ENCODE measurements at places on chromosomes 2 and 18.

GRCh38 chr2:119788752-119789151 is 29.0 kb downstream of the PTPN4 start:
- no peak for DNase-seq

GRCh38 chr2:239393388-239393940 is 7.4 kb downstream of the HDAC4 start:
- no peak for DNase-seq

GRCh38 chr2:175167076-175167791 is 769 bp downstream of the ATF2 start:
- DNase-seq = no peak

DNA sequence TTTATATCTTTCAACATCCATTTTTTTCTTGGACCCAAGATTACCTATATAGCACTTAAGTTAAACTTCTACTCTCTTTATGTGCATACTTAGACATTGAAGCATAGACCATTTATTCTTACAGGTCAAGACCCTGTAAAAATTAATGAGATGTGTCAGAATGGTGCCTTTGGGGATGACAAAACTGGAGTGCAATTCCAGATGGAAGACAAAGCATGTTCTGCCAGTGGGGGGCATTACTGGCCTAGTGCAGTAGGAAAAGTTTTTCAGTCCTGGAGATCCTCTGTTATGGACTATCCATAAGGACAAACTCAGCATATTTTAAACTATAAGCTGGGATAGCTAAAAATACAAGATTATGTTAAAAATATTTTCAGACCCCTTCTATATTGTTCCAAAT is 57.8 kb upstream of the MMADHC start:
- DNase-seq = no peak

DNA sequence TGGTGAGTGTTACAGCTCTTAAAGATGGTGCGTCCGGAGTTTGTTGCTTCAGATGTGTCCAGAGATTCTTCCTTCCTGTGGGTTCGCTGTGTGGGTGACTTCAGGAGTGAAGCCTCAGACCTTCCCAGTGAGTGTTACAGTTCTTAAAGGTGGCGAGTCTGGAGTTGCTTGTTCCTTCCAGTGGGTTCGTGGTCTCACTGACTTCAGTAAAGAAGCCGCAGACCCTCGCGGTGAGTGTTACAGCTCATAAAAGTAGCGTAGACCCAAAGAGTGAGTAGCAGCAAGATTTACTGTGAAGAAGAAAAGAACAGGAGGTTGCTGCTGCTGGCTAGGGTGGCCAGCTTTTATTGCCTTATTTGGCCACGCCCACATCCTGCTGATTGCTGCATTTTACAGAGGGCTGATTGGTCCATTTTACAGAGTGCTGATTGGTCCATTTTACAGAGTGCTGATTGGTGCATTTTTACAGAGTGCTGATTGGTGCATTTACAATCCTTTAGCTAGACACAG is 34.0 kb upstream of the SPTBN1 start:
- DNase-seq = no peak

DNA sequence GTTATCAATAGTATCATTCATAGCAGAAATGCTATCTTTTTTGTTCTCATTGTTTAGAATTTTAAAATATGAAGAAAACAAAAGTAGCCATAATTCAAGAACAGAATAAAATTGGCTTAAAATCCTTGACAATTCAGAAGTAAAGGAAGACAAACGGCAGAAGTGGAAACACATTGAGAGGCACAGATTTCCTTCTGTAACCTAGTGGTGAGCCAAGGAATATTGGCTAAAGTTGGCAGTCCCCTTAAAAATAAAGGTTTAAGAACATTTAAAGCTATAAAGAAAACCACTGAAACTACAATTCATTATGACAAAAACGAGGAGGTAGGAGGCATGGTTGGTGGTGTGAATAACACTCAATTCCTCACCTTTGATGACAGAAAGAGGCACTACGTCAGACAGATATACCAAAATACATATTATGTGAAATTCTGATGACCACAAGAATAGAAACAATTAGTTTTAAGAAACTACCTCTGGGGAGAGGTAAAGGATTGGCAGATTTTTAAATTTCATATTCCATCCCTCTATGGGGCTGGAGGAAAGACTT is 42.3 kb downstream of the SFT2D3 start:
- DNase-seq = no peak

DNA sequence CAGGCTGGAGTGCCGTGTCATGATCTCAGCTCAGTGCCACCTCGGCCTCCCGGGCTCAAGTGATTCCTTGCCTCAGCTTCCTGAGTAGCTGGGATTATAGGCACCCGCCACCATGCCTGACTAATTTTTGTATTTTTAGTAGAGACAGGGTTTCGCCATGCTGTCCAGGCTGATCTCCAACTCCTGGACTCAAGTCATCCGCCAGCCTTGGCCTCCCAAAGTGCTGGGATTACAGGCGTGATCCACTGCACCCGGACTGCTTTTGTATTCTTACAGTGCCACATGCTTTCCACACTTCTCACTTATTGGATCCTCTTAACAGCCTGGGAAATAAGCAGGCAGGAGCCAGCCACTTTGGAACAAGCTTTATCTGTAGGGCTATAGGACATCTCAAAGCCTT is 25.3 kb upstream of the BCL2L11 start:
- no peak for DNase-seq

DNA sequence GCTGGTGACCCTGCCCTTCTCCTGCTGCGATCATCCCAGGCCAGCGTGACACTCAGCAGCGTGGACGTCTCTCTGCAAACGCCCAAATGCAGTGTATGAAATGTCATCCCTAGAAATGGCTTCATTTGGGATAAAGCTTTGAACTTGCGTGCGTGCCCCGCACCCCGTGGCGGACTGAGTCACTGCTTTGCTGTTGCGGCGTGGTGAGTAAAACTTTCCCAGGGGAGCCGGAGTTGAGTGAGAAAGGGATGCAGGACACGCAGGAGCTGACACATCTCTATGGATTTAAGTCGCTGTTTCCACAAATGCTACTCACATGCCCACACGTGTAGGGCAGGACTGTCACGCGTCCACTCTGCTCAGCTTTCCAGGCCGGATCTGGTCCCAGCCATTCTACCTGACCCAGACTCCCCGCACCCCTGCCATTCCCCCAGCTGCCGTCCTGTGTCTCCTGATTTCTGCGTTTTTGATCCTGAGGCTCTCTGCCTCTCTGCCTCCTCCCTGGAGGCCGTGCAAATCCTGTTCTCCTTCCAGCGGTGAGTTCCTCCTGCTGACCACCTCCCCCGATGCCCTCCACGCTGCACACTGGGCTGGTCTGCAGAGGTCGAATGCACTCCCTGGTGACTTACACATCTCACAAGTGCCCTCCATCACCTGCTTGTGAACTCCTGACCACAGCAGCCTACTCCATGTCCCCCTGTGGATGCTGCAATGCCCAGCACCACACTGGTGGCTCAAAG is 88.9 kb downstream of the MBP start:
- no peak for DNase-seq

DNA sequence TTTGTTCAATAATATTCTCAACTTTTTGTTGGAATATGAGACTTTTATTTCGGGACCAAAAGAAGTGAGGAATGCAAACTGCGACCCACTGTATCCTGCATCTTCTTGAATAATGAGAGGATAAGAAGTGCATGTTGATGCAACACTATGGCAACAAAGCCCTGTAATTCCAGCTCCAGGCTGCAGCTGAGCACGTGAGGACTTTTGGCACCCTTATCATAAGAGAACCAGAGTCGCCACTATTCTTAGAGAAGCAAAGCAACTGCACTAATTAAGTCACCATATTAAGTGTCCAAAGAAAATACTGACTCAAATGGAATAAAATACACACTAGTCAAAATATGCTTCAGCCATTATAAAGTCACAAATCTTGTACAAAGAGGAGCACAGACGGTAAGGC is 65.8 kb downstream of the FAM210A start:
- no peak for DNase-seq

- no peak for DNase-seq
Observed at GRCh38 chr18:28019425-28020108, 157.4 kb downstream of the CDH2 start.

DNA sequence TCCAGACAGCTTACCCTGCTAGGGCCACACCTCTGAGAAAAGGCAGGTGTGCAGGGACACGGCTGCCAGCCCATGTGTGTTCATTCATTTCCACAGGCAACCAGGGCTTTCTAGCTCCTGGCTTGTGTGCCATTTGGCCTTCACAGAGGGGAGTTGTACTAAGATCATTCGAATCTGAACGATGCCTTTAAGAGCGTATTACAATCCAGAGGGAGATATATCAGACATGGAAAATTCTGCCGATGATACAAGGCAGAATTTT is 64.2 kb upstream of the OTOF start:
- DNase-seq = no peak

DNA sequence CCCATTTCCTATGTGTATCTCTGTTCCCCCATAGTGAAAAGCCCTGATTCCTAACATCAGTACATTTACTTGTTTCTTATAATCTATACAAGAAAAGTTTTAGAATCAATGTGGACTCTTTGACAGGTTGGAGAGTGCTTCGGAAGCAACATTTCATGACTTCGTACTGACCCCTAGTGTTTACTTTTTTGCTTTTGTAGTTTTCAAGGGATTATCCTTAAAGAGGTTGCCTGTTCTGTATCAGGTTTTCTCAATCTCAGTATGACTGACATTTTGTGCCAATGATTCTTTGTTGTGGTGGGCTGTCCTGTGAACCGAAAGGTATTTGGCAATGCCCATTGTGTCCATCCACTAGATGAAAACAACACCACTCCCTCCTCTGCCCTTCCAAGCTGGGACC is 43.3 kb upstream of the SERPINB2 start:
- no peak for DNase-seq

GRCh38 chr18:26405190-26405801 is 143.1 kb downstream of the KCTD1 start:
- DNase-seq = no peak

DNA sequence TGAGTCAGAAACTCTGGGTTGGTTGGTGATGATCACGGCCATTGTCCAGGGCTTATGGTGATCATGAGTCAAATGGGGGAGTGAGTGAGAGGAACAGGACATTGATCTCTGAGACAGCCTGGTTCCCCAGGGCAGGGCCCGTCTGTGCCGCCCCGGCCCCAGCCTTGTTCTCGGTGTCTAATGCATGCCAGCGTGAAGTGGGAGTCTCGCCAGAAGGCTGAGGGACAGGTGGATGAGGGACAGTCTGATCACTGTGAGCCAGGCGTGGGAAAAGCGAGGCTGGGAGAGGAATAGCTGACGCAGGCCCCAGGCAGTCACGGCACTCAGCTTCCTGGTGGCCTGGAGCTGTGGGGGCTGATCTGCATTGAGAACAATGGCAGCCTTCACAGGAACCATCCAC is 208.3 kb upstream of the HDAC4 start:
- no peak for DNase-seq

- no peak for DNase-seq
Observed at GRCh38 chr18:6255116-6255705, 159.5 kb downstream of the L3MBTL4 start.
